ENCODE measurements at places on chromosomes 3 and 15.

- DNase-seq = no peak
Observed at GRCh38 chr3:161640181-161640580, 143.6 kb downstream of the OTOL1 start.

- DNase-seq = no peak
Observed at GRCh38 chr15:75697523-75697922, 15.1 kb downstream of the CSPG4 start.

DNA sequence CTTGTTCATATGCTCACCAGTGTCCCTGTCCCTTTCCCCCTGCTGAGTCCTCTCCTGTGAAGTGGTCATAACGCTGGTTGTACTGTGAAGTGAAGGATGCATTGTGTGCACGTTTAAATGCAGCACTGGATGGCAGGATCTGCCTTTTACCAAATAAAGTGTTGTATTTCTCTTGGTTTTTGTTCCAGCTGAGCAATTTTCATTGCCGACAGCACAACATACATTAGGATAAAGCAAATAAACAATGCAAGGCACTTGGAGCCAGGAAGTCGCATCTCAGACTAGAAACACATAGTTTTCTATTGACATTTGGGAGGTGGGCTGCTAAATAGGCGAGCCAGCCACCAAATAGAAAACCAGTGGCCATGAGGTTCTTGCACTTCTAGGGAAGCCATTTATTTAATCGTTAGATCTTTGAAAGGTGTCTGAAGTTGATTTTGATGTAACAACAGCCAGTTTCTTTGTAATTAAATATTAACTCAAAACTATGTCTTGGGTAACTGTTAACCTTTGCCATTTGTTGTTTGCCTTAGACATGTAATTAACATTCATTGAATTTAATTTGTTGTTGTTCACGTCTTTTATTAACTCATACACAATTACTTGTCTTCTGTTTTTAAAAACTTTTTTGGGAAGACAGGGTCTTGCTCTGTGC lies 185.3 kb downstream of the FNDC3B start:
- no peak for DNase-seq

- DNase-seq = no peak
Observed at GRCh38 chr3:66314455-66314854, 93.7 kb downstream of the SLC25A26 start.

DNA sequence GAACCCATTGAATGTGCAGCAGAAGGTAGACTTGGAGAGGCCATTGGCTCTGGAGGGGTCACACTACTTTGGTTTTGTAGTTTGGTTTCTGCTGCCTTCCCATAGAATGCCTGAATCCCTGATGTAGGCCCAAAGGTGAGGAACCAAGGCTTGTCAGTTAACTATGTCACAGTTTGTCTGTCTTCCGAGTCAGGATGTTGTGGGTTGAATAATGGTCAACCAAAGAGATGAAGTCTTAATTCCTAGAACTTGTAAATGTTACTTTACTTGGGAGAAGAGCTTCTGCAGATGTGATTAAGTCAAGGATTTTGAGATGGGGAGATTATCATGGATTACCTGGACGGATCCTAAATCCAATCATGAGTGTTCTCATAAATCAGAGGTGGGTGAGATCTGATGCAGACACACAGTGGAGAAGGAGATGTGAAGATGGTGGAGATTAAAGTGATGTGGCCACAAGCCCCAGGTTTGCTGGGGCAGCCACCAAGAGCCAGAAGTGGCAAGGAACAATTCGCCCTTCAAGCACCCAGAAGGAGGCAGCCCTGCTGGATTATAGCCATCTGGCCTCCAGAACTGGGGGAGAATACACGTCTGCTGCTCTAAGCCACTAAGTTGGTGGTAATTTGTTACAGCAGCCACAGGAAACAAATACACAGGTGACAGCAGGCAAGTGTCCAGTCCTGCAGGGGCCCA lies 2.3 kb upstream of the CCR8 start:
- DNase-seq = no peak

- no peak for DNase-seq
Observed at GRCh38 chr3:31693346-31693745, 160.6 kb downstream of the STT3B start.

DNA sequence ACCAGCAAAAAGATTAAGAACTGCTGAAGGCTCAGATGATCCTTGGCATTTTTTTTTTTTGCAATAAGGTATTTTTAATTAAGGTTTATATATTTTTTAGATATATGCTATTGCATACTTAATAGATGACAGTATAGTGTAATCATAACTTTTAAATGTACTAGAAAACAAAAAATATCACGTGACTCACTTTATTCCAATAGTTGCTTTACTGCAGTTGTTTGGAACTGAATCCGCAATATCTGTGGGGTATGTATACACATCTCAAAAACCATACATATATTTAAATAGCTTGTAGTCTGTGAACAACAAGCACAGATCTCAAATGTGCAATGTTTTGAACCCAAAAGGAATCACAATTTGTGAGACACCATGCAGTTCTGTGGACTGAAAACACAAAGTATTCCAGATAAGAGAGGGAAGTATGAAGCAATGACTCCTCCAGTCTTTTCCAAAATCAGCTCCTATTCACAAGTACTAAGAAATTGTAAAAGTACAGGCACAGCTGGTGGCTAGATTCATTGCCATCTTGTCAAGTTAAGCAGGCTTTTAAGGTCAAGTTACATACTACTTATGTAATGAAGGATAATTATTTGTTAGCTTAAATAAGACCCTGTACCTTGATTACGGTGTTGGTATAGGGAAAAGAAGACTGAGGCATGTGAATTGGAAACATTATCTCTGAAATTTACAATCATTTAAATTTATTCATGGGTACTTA lies 331.1 kb downstream of the TBC1D5 start:
- no peak for DNase-seq

GRCh38 chr15:58923284-58923683 lies 10.2 kb downstream of the SLTM start:
- no peak for DNase-seq

DNA sequence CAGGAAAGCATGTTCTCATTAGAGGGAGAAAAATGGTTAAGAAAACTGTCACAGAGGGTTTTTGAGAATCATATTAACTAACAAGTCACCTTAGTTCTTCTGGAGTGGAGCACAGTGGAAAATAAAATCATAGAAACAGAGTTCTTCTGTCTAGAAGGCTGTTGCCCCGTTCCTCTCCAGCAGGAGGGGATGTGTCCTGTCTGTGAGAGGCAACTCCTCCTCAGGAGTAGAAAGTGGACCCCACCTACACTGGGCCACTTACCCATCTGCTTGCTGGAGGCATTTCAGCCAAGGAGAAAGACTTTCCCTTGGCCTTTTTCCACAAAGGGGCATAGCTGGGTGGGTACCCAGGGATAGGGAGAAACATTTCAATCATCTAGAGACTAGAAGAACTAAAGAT lies 106.6 kb downstream of the SSR3 start:
- DNase-seq = no peak

GRCh38 chr3:172550347-172550943 lies 27.2 kb upstream of the TNFSF10 start:
- no peak for DNase-seq

- no peak for DNase-seq
Observed at GRCh38 chr3:43187836-43188479, 82.1 kb upstream of the POMGNT2 start.

Data from stimulated activated CD8-positive, alpha-beta memory T cell treated with anti-CD3 and anti-CD28 coated beads, Interleukin-15, amount 100 ng/mL, for 24 hours (primary cell).